ENCODE measurements at places on chromosomes 6 and 20. TPM values are rescaled to one million over a fixed set of nuclear protein-coding genes. Genes with fewer than 3 reads are reported as not detected.

Gene ZC3H12D
- 2.8 TPM for total RNA-seq

Gene FAM83B
- not detected for total RNA-seq

DNA sequence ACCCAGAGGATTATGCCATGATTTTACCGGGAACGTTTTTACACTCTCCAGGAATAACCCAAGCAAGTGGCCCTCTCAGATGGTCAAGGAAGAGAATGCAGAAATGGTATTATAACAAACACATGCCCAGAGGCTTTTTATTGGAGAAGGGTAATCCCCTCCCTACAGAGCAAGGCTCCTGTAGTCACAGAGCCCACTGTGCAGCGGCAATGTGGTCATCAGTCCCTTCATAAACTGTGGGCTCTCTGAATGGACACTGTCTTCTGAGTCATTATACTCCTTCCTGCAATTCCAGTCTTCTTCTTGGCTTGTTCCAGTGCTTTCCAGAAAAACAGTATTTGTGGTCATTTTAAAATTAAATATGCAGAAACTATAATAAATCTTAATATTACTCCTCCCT is 74.7 kb downstream of the LAMA4 start:
- H3K4me3 ChIP-seq, result no peak overlapping the region
- no peak overlapping the region for H3K27ac ChIP-seq
- DNase-seq, result no peak
- peaks cover 11% of the 10 kb centered on the region for H3K36me3 ChIP-seq
- H3K27me3 ChIP-seq, result no peaks in the 10 kb centered on the region

GRCh38 chr6:35664945-35665344 is 23.8 kb downstream of the FKBP5 start:
- peaks cover 45% of the 10 kb centered on the region for H3K4me1 ChIP-seq
- no peaks in the 10 kb centered on the region for H3K36me3 ChIP-seq
- H3K27me3 ChIP-seq, result no peaks in the 10 kb centered on the region
- DNase-seq, result no peak
- no peak overlapping the region for H3K4me3 ChIP-seq
- no peak overlapping the region for H3K27ac ChIP-seq

GRCh38 chr6:19697744-19698290 is 139.4 kb upstream of the ID4 start:
- no peak for DNase-seq
- no peaks in the 10 kb centered on the region for H3K4me1 ChIP-seq
- no peak overlapping the region for H3K4me3 ChIP-seq
- no peaks in the 10 kb centered on the region for H3K27me3 ChIP-seq

- no peak for DNase-seq
- no peaks in the 10 kb centered on the region for H3K27me3 ChIP-seq
- H3K36me3 ChIP-seq, result no peaks in the 10 kb centered on the region
- H3K4me1 ChIP-seq, result no peaks in the 10 kb centered on the region
- H3K27ac ChIP-seq, result no peak overlapping the region
Measured at GRCh38 chr20:45630371-45630770, 713 bp downstream of the WFDC9 start.

GRCh38 chr6:45073771-45074170 is 254.4 kb upstream of the RUNX2 start:
- H3K36me3 ChIP-seq, result no peaks in the 10 kb centered on the region
- no peak overlapping the region for H3K4me3 ChIP-seq
- H3K27ac ChIP-seq, result no peak overlapping the region
- no peaks in the 10 kb centered on the region for H3K27me3 ChIP-seq
- no peak for DNase-seq

DNA sequence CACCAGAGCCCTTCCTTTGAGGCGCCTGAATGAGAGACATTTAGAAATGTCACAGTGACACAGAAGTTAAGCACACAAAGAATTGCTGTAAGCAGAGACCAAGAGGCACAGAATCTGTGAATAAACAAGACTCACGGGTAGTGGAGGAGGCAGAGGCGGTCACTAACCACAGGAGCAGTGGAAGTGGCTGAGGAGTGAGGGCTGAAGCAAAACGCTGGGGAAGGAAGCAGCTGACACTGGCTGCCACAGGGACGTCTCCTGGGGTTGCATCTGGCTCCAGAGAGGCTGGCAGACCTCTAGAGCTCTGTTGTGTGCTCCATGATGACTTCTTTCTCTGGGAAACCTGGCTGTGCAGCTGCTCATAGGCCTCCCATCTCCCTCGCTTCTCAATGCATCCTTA is 65.0 kb upstream of the SLC2A12 start:
- H3K27ac ChIP-seq, result no peak overlapping the region
- no peaks in the 10 kb centered on the region for H3K4me1 ChIP-seq
- DNase-seq, result no peak
- H3K27me3 ChIP-seq, result no peaks in the 10 kb centered on the region
- H3K4me3 ChIP-seq, result no peak overlapping the region

- no peak for DNase-seq
- H3K4me3 ChIP-seq, result no peak overlapping the region
- H3K27me3 ChIP-seq, result no peaks in the 10 kb centered on the region
- H3K27ac ChIP-seq, result no peak overlapping the region
- no peaks in the 10 kb centered on the region for H3K4me1 ChIP-seq
- H3K36me3 ChIP-seq, result no peaks in the 10 kb centered on the region
Measured at GRCh38 chr6:28709478-28710349, 184.0 kb downstream of the GPX5 start.
